Psoas muscle (tissue), 8 donors: ENCODE measurements at places on chromosomes 16 and 17.

DNA sequence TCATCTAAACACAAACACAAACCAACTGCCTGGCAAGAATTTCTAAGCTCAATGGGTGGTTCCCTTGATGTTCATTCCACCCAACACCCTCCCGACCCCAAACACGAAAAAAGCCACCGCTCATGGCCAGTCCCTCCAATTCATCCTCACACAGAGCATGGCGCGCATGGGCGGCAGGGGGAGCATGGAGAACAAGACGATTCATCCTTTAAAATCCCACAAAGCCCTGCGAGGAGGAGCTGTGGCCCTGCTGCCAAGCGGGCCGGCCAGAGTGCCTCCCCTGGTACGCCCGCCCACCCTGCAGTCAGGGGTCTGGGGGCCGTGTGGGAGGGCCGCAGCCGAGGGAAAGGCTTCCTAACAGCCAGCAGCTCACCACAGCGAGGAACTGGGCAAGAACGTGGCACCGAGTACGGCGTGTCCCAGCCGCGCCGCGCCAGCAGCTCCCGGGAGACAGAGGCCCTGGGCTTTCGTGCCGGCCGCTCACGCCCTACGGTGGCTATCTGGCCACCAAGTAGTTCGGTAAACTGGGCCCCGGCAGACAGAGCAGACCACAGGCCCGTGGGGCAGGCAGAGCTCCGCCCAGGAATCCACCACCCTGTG, 60.9 kb downstream of the KLHDC4 start:
- H3K4me3 ChIP-seq = no peak overlapping the region
- H3K36me3 ChIP-seq = peaks cover 52% of the 10 kb centered on the region
- DNase-seq = no peak
- H3K27ac ChIP-seq = no peak overlapping the region

- no peaks in the 10 kb centered on the region for H3K27me3 ChIP-seq
- peaks cover 61% of the 10 kb centered on the region for H3K36me3 ChIP-seq
- no peak overlapping the region for H3K4me3 ChIP-seq
- no peak for DNase-seq
- H3K4me1 ChIP-seq = peaks cover 4% of the 10 kb centered on the region
- no peak overlapping the region for H3K27ac ChIP-seq
Observed at GRCh38 chr17:39997543-39997942, 16.9 kb downstream of the PSMD3 start.

DNA sequence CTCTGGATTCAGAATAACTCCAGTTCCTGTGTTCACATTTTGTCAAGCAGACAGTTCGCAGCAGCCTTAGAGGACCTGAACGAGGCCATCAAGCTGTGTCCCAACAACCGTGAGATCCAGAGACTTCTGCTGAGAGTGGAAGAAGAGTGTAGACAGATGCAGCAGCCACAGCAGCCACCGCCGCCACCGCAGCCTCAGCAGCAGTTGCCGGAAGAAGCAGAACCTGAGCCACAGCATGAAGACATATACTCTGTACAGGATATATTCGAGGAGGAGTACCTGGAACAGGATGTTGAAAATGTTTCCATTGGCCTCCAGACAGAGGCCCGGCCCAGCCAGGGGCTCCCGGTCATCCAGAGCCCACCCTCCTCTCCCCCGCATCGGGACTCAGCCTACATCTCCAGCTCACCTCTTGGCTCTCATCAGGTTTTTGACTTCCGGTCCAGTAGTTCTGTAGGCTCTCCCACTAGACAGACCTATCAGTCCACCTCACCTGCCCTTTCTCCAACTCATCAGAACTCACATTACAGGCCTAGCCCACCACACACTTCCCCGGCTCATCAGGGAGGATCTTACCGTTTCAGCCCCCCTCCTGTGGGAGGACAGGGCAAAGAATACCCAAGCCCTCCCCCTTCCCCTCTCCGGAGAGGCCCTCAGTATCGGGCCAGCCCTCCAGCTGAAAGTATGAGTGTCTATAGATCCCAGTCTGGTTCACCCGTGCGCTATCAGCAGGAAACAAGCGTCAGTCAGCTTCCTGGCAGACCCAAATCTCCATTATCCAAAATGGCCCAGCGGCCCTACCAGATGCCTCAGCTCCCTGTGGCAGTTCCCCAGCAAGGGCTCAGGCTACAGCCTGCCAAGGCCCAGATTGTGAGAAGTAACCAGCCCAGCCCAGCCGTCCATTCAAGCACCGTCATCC, 25.9 kb downstream of the CYB561 start:
- H3K4me1 ChIP-seq = no peaks in the 10 kb centered on the region
- no peak overlapping the region for H3K27ac ChIP-seq
- no peak overlapping the region for H3K4me3 ChIP-seq
- DNase-seq = no peak

GRCh38 chr17:76659928-76660655, 16.5 kb upstream of the ST6GALNAC1 start:
- no peak overlapping the region for H3K4me3 ChIP-seq
- H3K27me3 ChIP-seq = no peaks in the 10 kb centered on the region
- no peak for DNase-seq
- H3K36me3 ChIP-seq = no peaks in the 10 kb centered on the region
- H3K27ac ChIP-seq = no peak overlapping the region
- H3K4me1 ChIP-seq = peaks cover 5% of the 10 kb centered on the region

GRCh38 chr17:9672266-9672665, 26.9 kb downstream of the USP43 start:
- no peak overlapping the region for H3K27ac ChIP-seq
- no peak for DNase-seq
- peaks cover 5% of the 10 kb centered on the region for H3K27me3 ChIP-seq
- H3K4me1 ChIP-seq = no peaks in the 10 kb centered on the region
- no peak overlapping the region for H3K4me3 ChIP-seq
- no peaks in the 10 kb centered on the region for H3K36me3 ChIP-seq

DNA sequence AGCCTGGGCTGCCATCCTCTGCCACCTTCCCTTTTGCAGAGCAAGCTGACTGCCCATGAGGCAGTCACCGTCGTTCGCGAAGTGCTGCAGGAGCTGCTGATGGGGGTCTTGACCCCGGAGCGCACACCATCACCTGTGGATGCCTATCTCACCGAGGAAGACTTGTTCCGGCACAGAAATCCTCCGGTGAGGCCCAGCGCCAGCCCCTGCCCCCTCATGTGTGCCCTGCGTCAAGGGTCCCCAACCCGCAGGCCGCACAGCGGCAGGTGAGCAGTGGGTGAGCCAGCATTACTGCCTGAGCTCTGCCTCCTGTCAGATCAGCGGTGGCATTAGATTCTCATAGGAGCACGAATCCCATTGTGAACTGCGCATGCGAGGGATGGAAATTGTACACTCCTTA, 7.7 kb upstream of the EPN3 start:
- no peaks in the 10 kb centered on the region for H3K36me3 ChIP-seq
- DNase-seq = no peak
- no peak overlapping the region for H3K27ac ChIP-seq
- H3K4me3 ChIP-seq = no peak overlapping the region
- no peaks in the 10 kb centered on the region for H3K4me1 ChIP-seq

- H3K36me3 ChIP-seq = peaks cover 7% of the 10 kb centered on the region
- DNase-seq = no peak
- H3K4me1 ChIP-seq = peaks cover 5% of the 10 kb centered on the region
- H3K27me3 ChIP-seq = no peaks in the 10 kb centered on the region
- no peak overlapping the region for H3K4me3 ChIP-seq
- H3K27ac ChIP-seq = no peak overlapping the region
Observed at GRCh38 chr17:38725066-38725465, 5.1 kb upstream of the CISD3 start.

DNA sequence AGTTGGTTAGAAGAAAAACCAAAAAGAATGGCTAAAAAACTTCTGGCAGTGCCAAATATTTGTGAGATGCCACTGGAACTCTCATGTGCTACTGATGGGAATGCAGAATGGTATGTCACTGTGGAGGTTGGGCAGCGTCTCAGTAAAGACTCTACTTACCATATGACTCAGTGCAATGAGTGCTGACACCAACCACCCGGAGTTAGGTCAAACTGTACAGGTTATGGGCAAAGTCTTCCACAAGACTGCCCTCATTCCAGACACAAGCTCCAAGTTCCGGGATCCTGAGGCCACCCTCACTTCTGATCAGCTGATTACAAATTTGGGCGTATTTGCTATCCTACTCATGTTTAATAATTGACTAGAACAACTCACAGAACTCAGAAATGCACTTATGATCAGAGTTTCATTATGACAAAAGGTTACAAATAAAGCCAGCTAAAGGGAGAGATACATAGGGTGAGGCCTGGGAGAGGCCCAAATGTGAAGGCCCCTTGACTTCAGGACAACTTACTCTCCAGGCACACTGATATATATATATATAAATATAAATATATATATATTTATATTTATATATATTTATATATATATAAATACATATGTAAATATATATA, 114.9 kb downstream of the TRIM37 start:
- DNase-seq = no peak
- no peaks in the 10 kb centered on the region for H3K4me1 ChIP-seq
- H3K4me3 ChIP-seq = no peak overlapping the region
- H3K36me3 ChIP-seq = peaks cover 18% of the 10 kb centered on the region
- no peak overlapping the region for H3K27ac ChIP-seq

- no peaks in the 10 kb centered on the region for H3K36me3 ChIP-seq
- no peaks in the 10 kb centered on the region for H3K27me3 ChIP-seq
- no peak overlapping the region for H3K4me3 ChIP-seq
- H3K27ac ChIP-seq = no peak overlapping the region
Observed at GRCh38 chr16:69607674-69608073, 41.9 kb downstream of the NFAT5 start.
